ENCODE measurements at places on chromosomes 16 and 17.

- no peak for DNase-seq
These were observed 152.8 kb upstream of the IRX6 start for GRCh38 chr16:55171241-55171640.

- no peak for DNase-seq
These were observed 76.5 kb upstream of the ATP2A3 start for GRCh38 chr17:4040784-4041183.

DNA sequence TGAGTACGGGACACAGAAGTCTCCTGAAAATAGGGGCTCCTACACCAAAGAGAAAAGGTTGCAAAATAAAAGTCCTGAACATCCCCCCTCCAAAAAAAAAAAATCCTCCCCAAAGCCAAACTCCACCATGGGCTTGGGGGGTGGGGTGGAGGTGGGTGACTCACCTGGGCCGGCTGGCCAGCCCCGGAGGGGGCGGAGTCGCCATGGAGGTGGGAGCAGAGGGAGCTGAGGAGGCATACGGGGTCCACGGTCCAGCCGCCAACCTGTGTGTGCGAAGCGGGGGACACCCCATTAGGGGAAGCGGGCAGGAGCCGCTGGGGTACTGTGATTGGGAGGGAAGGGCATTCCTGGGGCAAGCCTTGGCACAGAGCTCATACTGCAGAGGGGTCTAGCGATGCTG, 31.0 kb downstream of the SRCIN1 start:
- no peak for DNase-seq

- DNase-seq: no peak
These were observed 40.3 kb downstream of the FOXL1 start for GRCh38 chr16:86618431-86619238.

DNA sequence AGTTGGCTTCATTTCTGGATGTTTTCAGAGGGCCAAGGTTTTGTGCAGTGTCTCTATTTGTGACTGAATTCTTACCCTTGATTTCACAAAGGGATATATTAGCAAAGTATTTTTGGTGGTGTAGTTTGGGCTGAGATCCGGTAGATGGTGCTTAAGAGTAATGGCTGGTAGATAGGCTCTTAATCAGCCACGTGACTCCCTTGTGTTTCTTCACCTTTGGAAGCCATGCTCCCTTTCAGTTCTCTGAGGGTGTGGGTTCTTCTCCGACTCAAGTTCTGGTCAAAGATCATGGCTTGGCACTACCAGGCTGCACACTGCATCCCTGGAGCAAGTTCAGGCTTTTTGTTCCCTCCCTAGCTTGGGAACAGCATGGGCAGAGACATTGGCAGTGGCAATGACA, 887.3 kb downstream of the CDH8 start:
- DNase-seq: no peak

DNA sequence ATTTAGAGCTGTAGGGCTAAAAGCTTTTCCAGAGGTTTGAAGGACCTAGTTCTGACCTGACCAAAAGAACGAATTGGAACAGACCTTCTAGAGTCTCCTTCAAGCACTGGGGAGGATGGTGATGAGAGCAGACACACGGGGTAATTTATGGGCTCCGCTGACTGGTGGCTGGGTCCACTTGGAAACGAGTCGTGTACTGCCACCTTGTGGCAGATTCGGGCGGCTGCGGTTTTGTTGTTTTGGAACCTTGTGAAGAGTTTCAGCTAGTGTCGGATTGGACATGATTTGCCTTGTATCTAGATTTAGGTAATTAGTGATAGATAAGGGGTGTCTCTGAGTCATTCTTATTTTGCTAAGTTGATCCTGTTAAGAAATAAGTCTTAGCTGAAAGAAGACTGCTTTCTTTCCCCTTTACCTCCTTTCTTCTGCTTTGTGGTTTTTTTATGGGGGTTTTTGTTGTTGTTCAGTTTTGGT, 98.9 kb downstream of the AATF start:
- DNase-seq: peak; percentile 67

DNA sequence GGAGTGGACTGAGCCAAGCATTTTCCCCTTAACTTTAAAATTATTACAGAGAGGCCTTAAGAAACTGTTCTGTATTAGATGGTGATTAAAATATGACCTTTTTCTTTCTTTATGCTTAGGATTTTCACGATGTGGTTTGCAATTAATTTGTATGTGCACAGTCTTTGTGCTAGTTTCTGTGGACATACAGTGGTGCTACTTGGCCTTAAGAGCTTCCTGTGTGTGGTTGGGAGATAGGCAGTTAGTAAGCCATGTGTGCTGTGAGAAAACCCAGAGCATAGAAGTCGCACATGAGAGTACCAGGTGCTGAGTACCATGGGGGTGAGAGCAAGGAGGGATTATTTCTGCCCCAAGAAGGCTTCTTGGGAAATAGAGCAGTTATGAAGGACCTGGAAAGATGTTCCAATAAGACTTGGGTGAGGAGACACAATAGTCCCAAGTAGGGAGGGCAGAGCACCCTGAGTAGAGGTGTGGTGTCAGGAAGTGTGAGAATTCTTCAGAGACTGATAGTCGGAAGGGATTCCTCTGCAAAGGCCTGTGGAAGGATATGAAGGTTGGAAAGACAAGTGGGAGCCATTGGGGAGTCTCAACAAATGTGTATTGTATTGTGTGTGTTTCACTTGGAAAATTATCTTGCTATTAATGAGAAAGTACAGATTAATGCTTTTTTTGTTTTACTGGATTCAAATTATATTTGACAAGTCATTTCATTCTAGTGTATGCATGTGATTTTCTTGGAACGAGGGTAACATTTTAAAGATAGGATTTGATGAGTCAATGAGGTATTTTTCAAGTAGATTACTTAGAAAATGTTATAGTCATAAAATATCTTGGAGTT, 239.9 kb downstream of the PRKCA start:
- DNase-seq: peak; percentile 36

DNA sequence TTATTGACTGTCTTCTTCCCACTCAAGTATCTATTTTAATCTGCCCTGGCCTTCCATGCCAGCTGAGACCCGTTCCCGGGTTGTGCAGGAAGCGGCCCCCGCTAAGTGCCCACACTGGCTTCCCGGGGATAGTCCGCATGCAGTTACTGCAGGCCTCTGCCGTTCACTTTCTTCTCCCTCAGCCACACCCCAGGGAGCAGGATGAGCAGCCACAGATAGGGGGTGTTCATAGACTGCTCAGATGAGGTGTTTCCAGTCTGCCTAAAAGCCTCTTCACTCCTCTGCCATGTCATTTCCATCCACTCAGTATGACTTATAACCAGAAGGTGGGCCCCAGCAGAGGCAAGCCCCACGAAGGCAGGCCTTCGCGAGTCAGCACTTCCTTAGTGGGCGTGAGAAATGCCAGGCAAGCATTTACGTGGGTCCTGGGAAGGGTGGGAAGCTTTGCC, 7.7 kb downstream of the MED9 start:
- no peak for DNase-seq

GRCh38 chr17:49987681-49988441, 7.2 kb downstream of the DLX3 start:
- DNase-seq: no peak

DNA sequence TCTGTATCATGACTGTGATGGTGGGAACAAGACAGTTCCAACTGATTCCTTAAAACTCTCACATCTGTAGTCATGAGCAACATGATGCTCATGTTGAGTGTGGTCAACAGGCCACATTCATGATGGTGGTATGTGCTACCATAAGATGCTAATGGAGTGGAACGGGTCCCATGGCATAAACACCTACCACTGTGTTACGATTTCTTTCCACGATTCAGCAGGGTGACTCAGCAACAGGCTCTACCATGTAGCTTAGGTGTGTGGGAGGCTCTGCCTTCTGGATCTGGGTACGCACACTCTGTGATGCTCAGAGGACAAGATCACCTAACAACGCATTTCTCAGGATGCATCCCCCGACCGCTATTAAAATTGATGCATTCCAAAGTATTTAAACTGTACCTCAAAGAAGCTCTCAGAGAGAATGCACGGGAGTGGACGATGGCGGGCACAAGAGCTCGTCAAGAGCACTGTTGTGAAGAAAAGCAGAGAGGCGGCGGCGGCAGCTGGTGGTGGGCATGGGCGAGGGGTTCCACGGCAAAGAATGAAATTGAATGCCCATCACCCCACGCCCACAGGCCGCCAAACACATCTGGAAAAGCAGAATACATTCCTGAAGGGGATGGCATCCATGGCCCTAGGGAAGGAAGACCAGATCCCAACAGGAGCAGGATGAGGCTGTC, 133.3 kb downstream of the ZNF778 start:
- no peak for DNase-seq

DNA sequence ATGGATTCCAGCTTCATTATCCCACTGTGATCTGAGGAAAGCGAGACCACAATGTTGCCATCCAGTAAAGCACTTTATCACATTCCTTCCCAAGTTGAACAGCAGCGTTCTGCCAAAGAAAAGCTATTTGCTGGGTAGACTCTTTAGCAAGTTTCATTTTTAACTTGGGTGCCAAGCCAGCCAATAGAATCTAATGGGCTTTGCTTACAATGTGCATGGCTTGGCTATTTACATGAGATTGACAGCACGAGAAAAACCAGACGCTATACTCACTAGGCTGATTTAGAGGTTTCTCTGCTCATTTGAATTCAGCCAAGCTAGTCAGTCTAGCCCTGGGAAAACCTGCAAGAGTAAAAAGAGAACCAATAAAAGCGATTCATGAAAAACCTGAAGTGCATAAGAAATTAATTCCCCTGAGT, 108.9 kb downstream of the CDH13 start:
- no peak for DNase-seq

DNA sequence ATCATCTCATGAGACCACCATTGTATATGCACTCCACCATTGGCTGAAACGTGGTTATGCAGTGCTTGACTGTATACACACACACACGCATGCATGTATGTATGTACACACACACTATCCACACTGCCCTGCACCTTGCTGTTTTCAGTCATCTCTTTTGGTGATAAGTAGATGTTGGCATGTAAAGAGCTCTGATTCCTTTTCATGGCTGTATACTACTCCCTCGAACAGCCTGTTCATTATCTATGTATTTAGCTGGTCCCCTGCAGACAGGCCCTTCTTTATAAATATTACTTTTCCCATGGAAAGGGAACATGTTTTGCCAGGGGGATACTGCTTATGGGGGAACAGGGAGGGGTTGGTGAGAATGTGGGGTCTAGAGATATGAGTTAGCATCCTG, 349.4 kb downstream of the FOXL1 start:
- DNase-seq: no peak

GRCh38 chr16:79298476-79298875, 302.1 kb downstream of the MAF start:
- DNase-seq: no peak

DNA sequence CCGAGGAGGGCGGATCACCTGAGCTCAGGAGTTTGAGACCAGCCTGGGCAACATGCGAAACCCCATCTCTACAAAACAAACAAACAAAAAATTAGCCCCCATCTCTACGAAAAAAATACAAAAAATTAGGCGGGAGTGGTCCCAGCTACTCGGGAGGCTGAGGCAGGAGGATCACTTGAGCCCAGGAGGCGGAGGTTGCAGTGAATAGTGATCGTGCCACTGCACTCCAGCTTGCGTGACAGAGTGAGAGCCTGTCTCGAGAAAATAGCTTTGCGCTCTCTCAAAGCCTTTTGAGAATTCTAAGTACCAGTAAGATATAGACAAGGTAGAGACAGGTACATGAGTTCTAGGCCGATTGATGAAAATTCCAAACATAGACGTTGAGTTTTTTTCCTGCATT, 2.0 kb downstream of the SOCS7 start:
- DNase-seq: no peak

GRCh38 chr16:81694494-81695280, 84.4 kb upstream of the PLCG2 start:
- DNase-seq: no peak

DNA sequence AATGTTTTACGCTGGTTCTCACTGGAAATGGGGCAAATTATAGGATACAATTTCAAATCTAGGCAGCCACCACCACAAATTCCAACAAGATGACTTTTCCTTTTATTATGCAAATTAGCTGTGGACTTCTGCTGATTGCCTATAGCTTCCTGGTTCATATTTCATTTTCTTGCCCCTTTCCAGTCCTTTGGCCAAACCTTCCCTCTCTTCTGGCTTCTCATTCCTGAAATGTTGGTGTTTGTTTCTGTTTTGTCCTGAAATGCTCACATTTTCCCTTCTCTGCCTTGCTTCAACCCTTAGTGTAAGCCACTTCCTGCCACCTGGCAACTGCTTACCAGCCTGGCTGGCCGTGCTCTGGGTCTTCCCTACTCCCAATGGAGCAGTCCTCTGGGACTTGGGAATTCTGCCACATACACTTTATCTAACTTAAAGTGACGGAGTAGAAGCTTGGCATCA, 14.0 kb downstream of the PRSS54 start:
- peak; percentile 3 for DNase-seq

GRCh38 chr17:9368631-9369030, 207.0 kb downstream of the STX8 start:
- no peak for DNase-seq

DNA sequence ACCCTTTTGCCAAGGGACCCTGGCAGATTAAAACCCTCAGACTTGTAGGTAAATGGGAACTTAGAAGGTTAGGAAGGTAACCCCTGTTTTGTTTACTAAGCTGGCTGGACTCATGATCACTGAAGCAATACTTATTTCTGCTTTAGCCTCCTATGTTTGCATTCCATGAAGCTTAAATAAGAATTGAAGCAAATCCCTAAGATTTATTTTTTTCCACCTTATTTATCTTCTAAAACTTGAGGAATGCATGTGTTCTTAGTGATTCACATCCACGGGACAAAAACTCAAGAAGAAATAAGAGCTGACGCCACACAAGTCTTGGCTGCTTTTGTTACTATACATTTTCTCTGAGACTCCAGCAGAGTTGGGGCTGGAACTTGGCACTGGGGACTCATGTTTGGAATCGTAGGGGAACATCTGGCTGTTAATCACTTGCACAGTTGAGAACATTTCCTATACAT, 35.5 kb downstream of the CLUAP1 start:
- DNase-seq: peak; percentile 70

GRCh38 chr17:62854098-62854680, 46.1 kb upstream of the MARCHF10 start:
- DNase-seq: peak; percentile 79

GRCh38 chr17:78027121-78027520, 68.6 kb downstream of the TNRC6C start:
- DNase-seq: no peak

DNA sequence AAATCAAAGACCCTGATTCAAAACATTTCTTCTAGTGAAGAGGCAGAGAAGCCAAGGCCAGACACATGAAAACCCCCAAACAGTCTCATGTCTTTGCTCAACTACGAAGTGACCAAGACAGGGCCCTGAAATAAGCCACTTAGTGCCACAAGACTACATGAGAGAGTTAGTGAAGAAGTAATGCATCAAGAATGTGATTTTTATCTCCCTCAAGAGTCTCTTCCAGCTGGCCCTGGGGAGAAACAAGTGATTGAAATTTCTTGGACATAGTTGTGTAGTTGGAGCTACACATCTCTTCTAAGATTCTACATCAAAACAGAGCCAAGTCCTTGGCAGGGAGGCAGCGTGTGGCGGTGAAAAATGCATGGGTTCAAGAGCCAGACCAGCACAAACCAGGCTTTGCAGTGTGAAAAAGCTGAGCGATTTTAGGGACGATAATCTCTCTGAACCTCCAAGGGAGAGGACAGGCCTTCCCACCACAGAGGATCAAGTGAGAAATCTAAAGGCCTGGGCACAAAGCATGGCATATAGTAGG, 30.6 kb downstream of the LYRM1 start:
- DNase-seq: no peak

All from fibroblast of skin of left quadriceps (primary cell).